NCI-H524 (cell line): ENCODE measurements at places on chromosomes 7 and 10.

DNA sequence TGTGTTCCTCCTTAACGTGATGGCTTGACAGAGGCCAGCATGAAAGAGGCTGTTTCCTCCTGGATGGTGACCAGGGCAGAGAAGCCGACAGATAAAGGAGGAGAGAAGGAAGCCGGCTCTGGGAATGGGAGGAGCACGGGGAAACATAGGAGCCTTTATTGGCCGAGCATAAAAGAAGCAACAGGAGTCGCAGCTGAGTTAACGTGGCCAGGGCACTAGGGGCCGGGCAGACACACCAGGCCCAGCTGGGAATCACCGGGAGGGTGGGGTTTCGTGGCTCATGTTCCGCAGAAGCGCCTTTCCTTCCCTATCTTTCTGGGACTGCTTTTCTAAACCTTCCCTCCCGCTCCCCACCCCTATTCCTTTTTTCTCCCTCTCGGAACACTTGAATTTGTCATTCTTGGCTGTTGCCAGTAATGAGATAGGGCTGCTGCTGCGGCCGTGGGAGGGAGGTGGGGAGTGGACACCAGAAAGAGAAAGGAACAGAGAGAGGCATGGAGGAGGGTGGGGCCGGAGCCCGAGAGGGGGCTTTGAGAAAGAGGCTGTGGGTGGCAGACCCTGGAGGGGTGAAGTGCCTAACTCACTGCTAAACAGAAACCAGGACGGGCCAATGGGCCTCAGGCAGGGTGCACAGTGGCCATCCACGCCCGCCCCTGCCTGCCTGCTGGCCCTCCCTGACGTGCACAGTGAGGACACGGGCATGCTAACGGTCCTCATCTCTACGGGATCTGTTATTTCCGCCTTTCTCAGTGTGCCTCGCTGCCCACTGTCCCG is 65.2 kb downstream of the COL13A1 start:
- DNase-seq, result no peak

- no peak for DNase-seq
Measured at GRCh38 chr10:86210416-86210815, 156.2 kb downstream of the GRID1 start.

DNA sequence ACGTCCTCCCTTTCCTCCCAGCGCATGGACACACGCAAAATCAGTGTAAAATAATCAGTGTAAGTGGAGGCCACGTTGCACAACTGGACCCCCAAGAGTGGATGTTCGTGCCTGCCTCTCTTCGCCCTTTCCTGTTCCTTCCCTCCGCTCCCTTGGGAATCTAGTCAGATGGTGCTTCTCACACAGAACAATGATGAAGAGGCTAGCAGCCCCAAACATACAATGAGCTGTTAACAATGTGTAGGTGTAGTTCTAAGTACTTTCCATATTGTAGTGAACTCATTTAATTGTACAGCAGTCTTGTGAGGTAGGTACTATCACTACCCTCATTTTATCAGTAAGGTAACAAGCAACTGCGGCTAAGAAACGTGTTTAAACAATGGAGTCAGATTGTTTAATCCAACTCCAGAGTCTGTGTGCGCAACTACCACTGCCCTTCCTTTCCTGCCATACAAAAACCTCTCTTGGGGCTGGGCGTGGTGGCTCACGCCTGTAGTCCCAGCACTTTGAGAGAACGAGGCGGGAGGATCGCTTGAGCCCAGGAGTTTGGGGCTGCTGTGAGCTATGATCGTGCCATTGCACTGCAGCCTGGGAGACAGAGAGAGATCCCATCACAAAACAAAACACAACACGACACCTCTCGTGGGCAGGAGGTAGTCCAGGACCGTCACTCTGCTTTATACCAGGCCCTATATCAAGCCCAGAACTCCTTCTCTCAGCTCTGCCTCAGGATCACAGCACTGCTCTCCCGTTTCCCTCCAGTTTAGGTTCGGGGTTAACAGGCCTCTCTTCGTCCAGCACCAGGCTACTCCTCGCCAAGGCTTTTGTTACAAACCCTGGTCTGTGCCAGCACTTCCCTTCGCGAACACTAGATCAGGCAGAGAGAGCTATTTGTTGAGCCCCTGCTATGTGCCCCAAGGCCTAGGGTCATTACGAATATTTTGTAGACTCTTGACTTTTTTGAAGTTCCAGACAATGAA is 1.1 kb downstream of the FKBP9 start:
- DNase-seq, result peak; percentile 50

DNA sequence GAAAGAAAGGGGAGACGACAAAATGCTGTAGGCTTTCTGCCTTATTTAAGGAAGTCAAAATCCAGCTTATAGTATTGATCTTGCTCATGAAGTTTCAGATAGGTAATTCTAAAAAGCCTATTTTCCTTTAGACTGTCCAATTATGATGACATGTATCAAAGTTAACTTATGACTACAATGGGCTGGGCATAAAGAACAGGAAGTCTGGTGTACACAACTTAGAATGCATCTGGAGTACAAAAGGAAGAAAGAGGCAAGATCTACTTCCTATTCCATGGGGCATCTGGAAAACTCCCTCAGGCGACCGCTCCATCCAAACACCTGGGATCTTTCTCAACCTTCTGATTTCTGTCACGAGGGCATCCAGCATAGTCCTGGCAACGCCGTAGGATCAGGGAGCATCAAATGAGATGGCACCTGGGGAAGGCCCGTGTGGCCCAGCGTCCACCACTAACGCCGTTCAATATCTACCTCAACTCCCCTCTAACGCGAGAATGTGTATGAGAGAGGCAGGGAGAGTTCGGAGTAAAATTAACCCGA is 512 bp downstream of the FAM24B start:
- no peak for DNase-seq

DNA sequence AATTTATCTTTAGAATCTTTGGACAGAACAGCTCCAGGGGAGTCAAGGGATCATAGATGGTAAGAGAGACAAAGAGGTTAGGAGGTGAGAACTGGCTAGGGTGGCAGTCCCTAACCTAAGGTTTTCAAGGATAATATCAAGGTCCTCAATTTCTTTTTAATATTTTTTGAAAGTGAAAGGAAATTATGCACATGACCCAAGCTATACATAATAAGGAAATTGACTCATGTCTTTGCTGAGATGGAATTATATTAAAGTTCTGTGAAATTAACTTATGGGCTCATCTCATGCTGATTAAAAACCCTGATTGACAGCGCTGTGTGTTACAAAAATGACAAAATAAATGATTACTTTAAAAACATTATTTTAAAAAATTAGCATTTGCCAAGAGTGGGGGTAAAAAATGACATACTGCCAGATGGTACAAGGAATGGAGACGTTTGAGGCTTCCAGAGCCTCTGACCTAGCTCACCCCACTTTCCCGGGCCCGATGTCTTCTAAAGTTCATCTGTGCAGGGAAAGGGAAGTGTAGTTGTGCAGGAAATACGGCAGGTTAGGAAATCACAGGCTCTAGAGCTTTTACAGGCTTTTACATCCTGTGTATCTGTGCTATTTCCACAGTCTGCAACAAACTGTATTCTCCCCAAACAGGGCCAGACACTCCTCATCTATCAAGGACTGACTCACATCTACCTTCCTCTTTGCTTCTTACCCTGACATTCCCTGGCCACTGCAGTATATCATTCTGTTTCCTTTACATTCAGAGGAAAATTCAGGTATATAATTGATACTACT is 185.6 kb upstream of the PRSS58 start:
- no peak for DNase-seq

DNA sequence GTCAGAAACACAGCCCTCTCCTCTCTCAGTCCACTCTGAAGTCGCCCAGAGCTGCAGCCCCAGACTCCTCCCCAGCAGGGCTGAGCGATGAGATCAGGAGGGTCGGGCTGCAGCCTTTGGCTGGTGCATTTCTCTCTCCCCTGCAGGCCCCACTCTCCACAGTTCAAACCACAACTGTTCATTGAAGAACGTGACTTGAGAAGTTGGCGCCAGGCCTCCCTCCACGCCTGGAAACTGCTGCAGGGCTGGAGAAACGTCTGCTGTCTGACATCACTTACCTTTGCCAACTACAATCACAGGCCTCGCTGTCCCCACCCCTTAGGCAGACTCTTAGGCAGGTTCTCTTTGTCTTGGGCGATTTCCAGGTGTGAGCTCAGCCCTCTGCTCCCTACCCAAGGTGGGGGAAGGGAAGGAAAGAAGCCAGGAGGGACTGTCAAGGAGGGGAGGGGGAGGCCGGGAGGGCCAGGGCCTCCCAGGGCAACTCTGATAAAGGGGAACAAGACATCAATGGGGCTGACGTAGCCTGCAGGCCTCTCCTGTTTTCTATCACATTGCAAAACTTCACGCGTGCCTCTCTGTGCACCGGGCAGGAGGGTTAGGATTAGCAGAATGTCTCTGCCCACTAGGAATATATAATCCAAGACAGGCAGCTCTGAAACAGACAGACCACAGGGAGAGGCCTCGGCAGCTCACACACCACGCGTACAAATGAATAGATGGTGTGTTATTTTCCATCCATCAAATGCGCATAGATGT is 32.7 kb downstream of the CALML5 start:
- no peak for DNase-seq

DNA sequence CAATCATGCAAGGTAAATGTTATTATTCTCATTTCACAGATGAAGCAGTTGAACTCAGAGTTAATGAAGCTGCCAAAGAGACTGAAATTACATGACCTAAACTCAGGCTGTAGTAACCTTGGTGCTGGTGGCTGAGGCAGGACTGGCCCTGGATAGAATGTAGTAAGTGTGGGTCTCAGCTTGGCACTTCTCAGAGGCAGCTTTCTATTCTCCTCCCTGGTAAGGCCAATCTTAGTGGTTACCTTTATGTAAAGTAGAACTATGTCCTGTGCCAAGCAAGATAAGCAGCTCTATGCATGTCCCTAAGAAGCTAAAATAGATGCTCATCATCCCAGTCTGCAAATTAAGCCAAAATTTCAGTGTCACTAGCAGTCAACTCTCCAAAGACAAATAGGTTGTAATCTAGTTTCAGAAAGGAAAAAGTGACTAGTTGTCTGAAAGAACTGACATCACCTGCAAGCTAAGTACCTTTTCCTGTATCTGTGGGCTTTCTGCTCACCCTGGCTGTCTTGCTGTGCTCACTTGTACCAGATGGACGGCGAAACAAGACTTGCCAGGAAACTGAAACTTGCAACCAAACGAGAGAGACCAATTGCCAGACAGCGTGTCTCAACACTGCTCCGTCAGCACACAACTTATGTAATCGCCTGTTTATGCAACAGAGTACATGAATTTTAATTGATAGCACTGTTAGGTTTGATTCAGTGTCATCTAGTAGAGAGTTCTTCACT is 43.7 kb downstream of the CH25H start:
- DNase-seq, result no peak

GRCh38 chr10:18463673-18464211 is 187.6 kb downstream of the NSUN6 start:
- DNase-seq, result no peak

- DNase-seq, result no peak
Measured at GRCh38 chr7:76392531-76393115, 16.9 kb downstream of the SSC4D start.

GRCh38 chr10:69321865-69322264 is 43.6 kb downstream of the HK1 start:
- DNase-seq, result peak; percentile 42

DNA sequence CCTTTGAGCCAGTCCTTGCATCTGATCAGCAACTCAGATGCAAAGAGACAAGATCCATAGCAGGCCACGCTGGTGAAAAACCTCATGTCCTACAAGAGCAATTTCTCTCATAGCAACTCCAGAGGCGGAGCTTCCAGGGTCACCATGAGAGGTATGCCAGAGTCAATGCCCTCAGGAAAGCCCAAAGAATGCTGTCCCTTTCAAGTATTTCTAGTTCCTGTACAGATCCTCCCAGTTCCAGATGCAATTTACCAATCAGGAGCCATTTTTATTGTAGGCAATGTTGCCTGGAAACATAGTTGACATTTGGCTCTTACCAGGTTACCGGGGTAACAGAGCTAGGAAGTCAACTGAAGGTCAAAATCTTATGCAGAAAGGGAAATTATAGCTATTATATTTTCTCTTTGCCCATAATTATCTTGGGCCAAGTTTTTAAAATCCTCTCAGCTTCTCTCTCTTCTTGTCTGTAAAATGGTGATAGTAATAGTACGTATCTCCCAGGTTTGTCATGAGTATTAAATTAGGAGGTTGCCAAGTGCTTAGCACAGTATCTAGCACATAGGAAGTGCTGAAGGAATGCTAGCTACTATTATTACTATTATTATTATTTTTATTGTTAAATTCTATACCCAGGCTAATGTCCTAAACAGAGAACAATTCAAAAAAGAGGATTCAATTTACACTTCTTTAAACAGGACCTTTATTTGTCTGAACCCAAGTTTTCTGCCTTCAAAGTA is 46.3 kb upstream of the TM9SF3 start:
- DNase-seq, result no peak

DNA sequence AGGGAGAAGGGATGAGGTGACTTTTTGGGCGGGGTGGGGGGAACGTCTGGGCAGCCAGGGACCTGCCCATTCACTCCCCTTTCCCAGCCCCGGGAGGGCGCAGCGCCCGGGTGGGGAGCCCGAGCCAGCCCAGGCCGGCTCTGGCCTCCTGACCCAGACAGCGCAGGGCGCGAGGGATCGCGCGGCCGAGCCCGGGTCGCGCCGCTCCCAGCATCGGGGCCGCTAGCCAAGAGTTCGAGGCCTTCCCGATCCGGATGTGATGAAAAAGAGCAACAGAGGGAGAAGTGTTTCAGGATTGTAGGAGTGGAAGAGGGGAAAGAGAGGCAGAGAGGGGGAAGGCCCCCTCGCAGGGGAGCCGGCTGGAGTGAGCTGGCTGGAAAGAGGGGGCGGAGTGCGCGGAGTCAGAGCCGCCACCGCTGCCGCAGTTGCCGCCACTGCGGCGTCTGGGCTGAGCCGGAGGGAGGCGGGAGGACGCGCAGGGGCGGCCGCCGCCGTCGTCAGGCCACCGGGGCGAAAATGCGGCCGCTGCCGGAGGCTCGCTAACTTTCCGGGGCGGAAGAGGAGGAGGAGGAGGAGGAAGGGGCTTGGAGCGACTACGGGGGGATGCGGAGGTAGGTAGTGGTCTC is at the start of gene MDFIC:
MDFIC (plus strand) TSS at position 69 of the 626 bp plus-strand sequence. CDS start 940 bp downstream, outside the sequence.
- peak; percentile 17 for DNase-seq
